AG04450 (cell line): ENCODE measurements at places on chromosomes 7 and 10. TPM values are rescaled to one million over a fixed set of nuclear protein-coding genes. Genes with fewer than 3 reads are reported as not detected.

DNA sequence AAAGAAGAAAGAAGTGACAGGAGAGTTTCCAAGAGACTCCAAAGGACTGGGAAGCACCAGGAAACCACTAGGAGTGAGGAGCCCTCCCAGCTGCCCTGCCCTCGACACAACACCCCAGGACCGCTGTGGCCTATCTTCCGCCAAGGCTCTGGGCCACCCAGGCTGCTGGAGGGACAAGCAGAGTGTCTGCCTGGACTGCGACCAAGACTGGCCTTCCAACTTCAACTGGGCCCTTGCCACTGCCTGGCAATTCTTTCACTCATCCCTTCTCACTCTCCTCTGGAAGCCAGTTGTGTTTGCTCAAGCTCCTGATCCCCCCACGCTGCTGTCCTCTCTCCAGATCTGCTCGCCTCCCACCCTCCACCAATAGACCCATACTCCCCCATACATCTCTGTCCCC is 10.2 kb downstream of the KIAA1549 start:
- no peak for DNase-seq

DNA sequence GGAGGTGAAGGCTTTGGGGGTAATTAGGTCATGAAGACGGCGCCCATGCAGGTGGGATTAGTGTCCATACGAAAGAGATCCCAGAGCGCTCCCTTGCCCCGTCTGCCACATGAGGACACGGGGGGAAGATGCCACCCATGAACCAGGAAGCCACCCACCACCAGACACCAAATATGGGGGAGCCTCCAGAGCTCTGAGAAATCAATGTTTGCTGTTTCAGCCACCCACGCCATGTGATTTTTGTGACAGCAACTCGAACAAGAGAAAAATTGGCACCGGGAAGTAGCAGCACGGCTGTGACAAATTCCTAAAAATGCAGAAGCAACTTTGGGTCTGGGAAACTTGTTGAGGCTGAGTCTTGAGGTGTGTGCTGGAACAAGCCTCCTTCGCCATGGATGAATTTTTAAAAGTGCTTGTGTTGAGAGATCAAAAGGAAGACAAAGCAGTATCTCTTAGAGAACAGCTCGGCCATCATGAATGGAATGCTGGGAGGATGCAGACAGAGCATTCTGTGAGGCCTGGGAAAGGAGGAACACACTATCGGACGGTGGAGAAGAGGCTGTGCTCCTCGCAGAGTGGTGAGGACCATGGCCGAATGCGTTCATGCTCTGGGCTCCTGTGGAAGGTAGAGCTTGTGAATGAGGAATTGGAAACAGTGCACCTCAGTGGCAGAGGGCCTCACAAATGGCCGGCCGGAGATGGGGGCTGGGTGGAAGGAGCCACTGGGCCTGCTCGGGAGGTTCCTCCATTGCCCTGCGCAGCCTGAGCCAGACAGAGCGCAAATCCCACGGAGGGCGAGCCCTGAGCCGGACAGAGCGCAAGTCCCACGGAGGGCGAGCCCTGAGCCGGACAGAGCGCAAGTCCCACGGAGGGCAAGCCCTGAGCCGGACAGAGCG is 277.5 kb downstream of the PTPRN2 start:
- DNase-seq, result no peak

GRCh38 chr10:124172181-124172916 is 79.0 kb upstream of the CHST15 start:
- no peak for DNase-seq

DNA sequence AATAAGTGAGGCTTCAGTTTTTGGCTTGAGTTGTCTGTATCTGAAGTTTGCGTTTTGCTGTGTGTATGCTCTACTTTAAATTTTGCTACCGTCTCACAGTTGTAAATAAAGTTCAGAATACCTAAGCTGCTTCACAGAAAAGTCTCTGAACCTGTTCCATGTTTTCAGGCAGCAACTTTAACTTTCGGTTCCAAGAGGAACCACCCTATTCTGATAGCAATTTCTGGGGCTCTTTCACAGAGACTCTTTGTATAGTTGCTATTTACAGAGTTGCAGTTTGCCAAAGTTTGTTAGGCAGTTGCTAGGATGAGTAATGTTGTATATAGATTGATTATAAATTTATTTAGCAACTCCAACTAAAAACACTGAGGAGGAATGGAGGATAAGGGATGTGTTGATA is 5.7 kb downstream of the FAM221A start:
- no peak for DNase-seq

- DNase-seq, result no peak
Observed at GRCh38 chr10:65827359-65827758, 1098.5 kb upstream of the LRRTM3 start.

- DNase-seq, result no peak
Observed at GRCh38 chr7:116710764-116711452, 38.9 kb downstream of the MET start.

DNA sequence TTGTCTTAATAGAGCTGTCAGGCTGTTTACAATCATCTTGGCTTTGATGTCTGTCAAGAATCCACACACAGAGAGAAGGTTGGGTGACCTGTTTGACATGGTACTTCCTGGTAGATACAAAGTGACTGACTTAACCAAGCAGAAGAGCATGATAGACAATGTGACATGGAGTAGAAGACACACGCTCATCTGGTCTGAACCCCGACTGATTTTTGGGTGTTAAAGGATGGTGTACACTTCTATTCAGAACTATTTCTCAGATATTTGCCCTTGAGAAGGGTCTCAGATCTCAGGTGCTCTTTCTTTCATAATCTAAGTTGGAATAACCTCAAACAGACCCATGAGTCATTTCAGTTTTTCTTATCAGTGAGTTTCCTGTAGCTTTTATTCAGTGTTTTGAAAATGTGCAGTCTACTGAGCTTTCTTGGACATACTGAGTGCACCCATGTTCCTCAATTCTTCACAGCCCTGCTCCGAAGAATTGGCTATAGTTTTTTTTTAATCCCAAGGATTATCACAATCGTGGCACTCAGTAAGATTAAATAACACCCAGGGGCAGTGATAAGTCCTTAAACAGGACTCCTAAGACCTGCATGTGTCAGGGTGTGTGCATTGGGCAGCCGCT is 46.4 kb upstream of the NXPH1 start:
- no peak for DNase-seq

DNA sequence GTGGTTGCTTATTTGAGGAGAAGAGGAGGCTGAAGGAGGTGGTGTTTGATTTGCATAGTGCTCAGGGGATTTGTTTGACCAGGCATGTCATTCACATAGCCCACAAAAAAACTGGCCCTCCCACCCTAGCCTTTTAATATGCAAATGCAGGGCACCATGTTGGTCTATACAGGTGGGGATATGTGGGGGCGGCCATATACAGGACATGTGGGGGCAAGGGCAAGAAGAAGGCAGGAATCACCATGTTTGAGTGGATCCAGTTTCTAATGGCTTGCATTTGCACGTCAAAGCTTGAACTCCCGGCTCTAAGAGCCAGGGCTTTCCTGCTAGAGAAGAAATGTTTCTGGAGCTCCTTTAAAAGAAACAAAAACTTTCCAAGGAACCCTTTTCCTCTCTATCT is 541.0 kb downstream of the ZWINT start:
- no peak for DNase-seq

DNA sequence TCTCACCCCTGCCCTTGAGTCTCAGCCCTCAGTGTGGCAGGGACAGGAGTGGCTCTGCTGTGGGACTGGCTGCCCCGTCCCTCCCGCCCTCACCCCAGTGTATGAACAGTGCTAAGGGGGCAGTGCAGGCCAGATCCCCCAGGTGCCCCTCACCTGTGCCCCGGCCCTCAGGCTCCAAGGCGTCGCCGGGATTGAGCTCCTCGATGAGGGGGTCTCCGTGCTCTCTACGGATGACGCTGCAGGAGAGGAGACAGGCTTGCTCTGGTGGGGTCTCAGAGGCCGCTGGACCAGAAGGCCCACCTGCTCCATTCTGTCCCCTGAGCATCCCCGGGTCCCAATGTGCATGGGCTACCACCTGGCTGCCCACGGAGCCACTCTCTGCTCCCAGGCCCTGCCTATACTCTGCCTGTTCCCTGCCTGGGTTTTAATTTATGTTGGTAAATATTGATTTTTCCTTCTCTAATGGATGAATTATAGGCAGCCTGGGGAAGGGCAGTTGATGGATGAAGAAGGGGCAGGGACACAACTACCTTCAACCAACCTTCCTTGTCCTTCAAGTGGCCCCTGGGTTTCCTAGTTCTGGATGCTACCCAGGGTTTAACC is 47.2 kb downstream of the GOLGA7B start:
- DNase-seq, result no peak

- DNase-seq, result no peak
Observed at GRCh38 chr7:44580945-44581878, 819 bp downstream of the TMED4 start.

- DNase-seq, result no peak
Observed at GRCh38 chr7:16652888-16653287, 6.9 kb downstream of the BZW2 start.

- DNase-seq, result no peak
Observed at GRCh38 chr7:150972023-150972468, 6.1 kb downstream of the KCNH2 start.

DNA sequence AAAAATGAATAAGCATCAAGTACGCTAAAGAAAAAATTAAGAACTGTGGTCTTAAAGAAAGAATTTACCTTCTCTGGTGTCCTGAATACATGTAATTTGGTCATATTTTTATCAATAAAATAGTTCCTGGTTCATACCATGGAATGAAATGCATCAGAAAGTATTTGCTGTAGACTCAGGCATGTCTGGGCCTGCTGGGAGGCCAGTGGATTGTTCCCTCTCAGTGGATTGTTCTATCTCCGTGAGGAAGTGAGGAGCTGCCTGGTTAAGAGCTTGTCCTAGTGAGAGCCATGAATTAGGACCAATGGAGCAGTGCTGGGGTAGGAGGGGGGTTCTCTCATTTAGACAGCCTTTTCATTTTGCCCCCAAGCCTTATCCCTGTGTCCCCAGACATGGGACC is 211.7 kb upstream of the HABP2 start:
- no peak for DNase-seq

GRCh38 chr10:101217450-101218281 is 11.6 kb downstream of the LBX1 start:
- no peak for DNase-seq

GRCh38 chr7:152344253-152344652 is 91.5 kb downstream of the KMT2C start:
- no peak for DNase-seq

DNA sequence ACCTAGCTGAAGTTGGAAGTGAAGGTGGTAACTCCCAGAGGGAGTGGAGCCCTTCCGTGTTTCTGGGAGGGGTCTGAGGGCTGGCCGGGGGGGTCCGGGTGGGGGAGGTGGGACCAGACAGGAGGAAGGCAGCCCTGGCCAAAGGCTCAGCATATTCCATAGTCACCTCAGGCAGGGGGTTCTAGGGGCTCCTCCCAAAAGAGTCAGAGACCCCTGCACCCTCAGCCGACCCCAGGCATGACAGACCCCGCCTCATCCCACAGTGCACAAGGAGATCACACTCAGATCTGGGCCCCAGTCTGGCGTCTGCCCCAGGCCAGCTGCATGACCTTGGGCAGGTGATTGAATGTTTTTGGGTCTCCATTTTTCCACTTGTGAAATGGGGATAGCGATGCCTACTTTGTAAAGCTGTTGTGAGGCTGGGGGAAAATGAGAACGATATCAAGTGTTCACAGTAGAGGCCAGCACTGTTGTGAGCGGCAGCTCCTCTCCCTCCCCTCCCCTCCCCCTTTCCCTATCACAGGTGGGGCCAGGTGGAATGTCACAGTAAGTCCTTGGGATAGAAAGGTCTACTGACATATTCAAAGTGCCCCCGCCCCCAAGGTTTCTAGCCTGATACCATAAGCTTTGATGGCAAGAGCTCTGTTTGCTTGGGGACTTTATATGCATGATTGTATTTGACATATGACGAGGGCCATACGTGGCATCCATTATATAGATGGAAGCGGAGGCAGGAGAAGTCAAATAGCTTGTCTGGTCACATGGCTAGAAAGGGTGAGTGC is 33.3 kb downstream of the DNAJB12 start:
- no peak for DNase-seq

- no peak for DNase-seq
Observed at GRCh38 chr10:112728997-112729396, 221.1 kb upstream of the TCF7L2 start.

DNA sequence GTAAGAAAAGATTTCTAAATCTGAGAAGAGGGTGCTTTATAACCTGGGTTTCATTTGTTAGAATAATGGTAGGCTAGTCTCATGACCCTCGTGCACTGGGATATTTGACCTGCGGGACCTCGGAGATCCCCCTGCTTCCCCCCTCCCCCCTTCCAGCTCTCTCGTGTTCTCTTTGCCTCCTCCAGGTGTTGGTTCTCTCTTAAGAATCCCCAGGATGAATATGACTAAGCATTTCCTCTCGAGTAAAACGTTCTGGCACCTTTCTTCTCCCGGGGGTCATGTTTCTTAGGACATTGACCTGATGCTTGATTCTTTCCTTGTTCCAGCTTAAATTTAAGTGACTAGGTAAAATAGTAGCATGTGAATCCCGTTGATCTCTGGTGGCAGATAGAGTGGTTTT is 71.2 kb downstream of the SHH start:
- DNase-seq, result no peak

- DNase-seq, result no peak
Observed at GRCh38 chr10:58305821-58306220, 29.0 kb upstream of the UBE2D1 start.

- no peak for DNase-seq
Observed at GRCh38 chr10:122276611-122277208, 5.6 kb downstream of the BTBD16 start.

DNA sequence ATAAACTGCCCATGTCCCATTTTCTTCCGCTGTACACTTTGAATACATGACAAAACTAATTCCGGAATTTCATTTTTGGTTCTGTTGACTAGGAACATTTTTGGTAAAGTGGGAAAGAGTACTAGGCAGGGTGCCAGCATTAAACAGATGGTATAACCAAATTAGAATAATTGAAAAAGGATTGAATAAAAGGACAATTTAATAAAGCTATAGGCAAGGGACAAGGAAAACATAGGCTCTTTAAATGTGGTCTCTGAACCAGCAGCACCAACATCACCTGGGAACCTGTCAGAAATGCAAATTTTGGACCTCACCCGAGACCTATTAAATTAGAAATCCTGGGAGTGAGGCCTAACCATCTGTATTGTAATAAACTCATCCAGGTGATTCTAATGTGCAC is 376.9 kb downstream of the LRRTM3 start:
- DNase-seq, result no peak

DNA sequence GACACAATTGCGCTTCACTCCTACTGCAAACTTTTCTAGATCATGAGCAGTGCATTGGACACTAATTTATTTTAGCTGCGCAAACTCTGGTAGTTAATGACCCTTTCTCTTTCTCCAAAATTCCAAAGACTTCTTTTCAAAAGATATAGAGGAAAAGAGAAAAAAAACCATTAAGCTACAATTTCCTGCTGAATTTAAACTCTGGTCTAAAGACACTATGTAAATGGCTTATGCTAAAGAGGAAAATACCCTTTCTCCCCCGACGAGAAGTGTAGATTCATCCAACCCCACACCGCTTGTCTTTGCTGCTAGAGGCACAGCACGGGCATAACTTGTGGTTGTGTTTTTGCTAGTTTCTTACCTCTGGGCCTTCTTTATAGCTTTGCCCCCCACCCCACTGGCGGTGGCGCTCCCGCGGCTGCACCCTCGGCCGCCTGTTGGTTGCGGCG is 84.1 kb downstream of the SNX10 start:
- DNase-seq, result no peak

Gene HSPA12A
- polyA plus RNA-seq, result 20.0 and 20.5 TPM in 2 replicates

Gene AKR1C2
- 8.2 and 16.3 TPM in 2 replicates for polyA plus RNA-seq

Gene ABCB1
- polyA plus RNA-seq, result 2.9 and 4.1 TPM in 2 replicates

Gene UNCX
- not detected in 2 replicates for polyA plus RNA-seq

Gene SPDYE6
- not detected in 2 replicates for polyA plus RNA-seq
